ENCODE measurements at places on chromosomes 16 and 17.

GRCh38 chr17:48998587-48999440 is 1.6 kb downstream of the IGF2BP1 start:
- DNase-seq, result no peak
- no peak overlapping the region for H3K27ac ChIP-seq
- H3K4me3 ChIP-seq, result no peak overlapping the region
- no peaks in the 10 kb centered on the region for H3K36me3 ChIP-seq
- H3K4me1 ChIP-seq, result peaks cover 33% of the 10 kb centered on the region
- H3K27me3 ChIP-seq, result peaks cover 94% of the 10 kb centered on the region

DNA sequence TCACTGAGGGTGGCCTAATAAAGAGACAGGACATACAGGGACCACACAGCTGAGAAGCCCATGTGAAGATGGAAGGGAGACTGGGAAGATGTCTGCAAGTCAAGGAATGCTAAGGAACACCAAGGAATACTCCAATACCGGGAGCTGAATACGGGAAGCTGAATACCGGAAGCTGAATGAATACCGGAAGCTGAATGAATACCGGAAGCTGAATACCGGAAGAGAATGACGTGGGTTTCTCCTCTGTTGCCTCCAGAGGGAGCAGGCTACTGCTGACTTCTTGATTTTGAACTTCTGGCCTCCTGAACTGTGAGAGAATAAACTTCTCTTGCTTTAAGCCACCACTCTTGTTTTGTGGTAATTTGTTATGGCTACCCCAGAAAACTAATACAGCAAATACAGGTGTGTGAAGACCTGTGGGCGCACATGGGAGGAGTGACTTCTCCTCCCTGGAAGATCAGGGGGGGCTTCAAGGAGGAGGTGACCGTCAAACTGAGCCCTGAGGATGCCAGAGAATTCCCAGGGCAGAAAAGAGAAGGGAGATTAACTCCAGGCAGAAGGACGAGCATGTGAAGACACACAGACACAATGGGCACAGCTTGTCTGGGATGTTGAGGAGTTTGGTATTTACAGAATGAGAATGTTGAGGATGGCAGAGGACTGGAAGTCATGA is 259.9 kb downstream of the IRF8 start:
- no peaks in the 10 kb centered on the region for H3K4me1 ChIP-seq
- no peak overlapping the region for H3K27ac ChIP-seq
- H3K27me3 ChIP-seq, result no peaks in the 10 kb centered on the region
- no peaks in the 10 kb centered on the region for H3K36me3 ChIP-seq
- no peak for DNase-seq

DNA sequence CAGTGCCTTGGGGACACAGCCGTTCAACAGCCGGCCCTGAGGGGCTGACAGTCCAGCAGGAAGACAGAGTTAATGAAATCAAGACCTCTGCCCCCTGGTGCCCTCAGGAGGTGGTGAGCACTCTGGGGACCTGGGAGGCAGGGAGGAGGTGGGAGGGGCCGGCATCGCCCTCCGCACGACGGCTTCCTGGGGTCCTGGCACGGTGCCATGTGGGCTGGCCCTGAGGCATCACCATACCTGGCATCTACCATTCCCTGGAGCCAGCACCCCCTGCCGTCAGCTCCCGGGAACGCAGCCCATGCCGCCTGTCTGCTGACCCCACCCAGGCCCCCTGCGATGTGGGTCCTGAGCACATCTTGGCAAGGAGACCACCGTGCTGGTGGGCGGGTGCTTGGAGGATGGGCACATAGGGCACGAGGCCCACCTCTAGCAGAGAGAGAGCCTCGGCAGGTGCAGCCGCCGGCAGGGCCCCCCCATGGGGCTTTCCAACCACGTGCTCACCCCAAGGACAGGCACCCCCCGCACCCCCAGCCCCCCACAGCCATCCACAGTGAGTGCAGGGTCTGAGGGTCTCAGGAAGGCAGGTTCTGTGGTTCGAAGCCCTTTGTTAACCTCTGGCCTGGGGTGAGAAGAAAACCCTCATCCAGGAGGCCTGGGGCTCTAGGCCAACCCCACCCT is 52.5 kb downstream of the ZFPM1 start:
- H3K27ac ChIP-seq, result no peak overlapping the region
- H3K4me3 ChIP-seq, result no peak overlapping the region
- no peaks in the 10 kb centered on the region for H3K27me3 ChIP-seq
- H3K4me1 ChIP-seq, result peaks cover 5% of the 10 kb centered on the region
- no peaks in the 10 kb centered on the region for H3K36me3 ChIP-seq

GRCh38 chr17:21161498-21162393 is 35.0 kb downstream of the DHRS7B start:
- H3K27me3 ChIP-seq, result no peaks in the 10 kb centered on the region
- no peaks in the 10 kb centered on the region for H3K36me3 ChIP-seq

DNA sequence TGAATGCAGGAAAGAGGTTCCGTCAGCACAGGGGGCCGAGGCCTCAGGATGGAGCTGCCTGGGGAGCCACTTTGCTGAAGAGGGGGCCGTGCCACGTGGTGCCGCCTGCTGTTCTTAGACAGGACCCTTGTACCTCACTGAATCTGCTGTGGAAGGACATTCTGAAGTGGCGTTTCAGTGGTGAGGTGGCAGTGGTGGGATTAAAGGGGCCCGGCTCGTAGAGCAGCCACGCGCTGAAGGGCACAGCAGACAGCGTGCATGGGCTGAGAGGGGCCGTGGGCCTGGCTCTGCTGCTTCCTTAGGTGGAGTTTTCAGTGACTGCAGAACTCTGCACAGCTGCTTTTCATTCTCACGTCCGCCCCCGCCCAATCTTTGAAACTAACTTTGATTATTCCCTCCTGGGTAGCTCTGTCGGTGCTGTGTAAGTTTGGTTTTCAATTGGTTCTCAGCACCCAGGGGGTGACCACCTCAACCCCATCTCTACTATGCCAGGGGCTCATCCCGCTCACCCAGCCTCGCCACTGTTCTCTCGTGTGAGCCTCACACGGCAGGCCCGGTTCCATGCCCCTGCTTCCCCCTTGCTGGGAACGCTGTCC is 70.3 kb downstream of the SEC14L1 start:
- peaks cover 80% of the 10 kb centered on the region for H3K36me3 ChIP-seq
- H3K4me1 ChIP-seq, result no peaks in the 10 kb centered on the region
- H3K4me3 ChIP-seq, result no peak overlapping the region
- no peaks in the 10 kb centered on the region for H3K27me3 ChIP-seq
- H3K27ac ChIP-seq, result no peak overlapping the region
- no peak for DNase-seq

- H3K4me1 ChIP-seq, result peaks cover 8% of the 10 kb centered on the region
- H3K27me3 ChIP-seq, result no peaks in the 10 kb centered on the region
- H3K36me3 ChIP-seq, result no peaks in the 10 kb centered on the region
- H3K27ac ChIP-seq, result no peak overlapping the region
- no peak overlapping the region for H3K4me3 ChIP-seq
Observed at GRCh38 chr17:4487820-4488716, 10.6 kb upstream of the SPNS2 start.

DNA sequence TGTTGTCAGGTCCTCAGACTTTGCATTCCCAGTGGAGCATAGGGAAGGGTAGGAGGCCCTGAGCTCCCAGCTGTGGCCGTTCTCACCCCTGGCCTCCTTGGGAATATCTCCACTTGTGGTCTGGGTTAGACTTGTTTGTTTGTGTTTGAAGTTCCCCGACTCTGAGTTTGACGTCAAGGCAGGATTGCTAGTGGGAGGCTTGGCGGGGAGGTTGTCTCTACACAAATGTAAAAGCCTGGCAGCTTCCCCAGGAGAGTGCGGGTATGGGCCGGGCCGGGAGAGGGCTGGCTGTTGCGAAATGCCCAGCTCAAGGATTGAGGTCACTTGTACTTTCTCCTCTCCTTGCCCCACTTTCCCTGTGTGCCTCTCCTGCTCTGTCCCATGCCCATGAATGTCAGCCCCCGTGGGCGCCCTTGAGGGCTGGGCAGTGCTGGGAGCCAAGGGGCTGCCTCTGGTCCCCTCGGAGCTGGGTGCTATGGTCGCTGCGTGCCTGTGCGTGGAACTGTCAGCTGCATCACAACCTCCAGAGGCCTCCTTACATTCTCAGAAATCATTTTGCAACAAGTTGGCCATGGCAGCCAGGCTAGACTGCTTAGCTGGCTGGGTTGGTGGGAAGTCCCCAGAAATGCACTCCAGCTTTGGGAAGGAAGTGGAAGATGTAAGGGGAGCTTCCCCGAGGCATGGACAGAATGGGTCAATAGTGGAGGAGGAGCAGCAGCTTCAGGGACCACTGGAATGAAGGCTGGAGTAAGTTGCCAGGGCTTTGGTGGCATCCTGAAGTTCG is 84.3 kb downstream of the KSR1 start:
- no peaks in the 10 kb centered on the region for H3K27me3 ChIP-seq
- peaks cover 13% of the 10 kb centered on the region for H3K4me1 ChIP-seq
- no peak for DNase-seq

- DNase-seq, result no peak
- no peak overlapping the region for H3K27ac ChIP-seq
- peaks cover 5% of the 10 kb centered on the region for H3K36me3 ChIP-seq
Observed at GRCh38 chr16:12661656-12662172, 142.0 kb downstream of the CPPED1 start.

DNA sequence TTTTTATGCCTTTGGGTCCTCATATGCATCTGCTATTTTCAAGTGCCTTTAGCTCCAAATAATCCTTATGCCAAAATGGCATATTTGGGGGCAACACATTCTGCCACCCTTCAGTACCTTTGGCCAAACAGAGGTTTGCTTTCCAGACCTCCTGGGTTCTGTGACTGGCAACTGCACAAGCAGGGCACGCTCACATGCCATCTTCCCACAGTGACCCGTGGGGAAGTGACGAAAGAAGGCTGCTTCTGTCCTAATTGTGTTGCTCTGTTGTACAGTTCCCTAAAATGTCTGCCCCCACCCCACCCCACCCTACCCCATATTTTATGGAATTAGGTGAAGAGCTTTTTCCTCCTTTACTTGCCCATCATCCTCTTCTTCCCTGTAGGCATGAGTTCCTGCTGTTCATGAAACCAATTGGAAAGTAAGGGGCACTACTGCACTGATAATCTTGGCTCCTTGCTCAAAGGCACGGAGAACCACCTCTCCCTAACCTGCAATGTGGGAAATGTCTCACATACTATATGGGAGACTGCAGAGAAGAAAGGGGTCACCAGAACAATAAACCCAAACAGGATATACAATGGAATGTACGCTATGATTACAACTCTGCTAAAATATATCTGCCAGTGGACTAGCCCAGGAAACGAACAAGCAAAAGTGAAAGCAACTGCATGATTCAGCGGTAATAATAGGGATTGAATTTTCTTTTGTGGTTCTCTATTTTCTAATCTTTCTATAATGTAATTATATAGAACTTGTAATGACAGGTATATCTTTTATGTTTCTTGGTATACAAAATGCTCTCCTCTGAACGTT is 3.3 kb upstream of the SLFN12L start:
- H3K4me3 ChIP-seq, result peak overlapping the region; percentile 59
- no peaks in the 10 kb centered on the region for H3K36me3 ChIP-seq
- peak; percentile 20 for DNase-seq
